ENCODE measurements at places on chromosomes 6 and 20.

- DNase-seq, result no peak
Observed at GRCh38 chr6:145860562-145860961, 46.0 kb upstream of the FBXO30 start.

DNA sequence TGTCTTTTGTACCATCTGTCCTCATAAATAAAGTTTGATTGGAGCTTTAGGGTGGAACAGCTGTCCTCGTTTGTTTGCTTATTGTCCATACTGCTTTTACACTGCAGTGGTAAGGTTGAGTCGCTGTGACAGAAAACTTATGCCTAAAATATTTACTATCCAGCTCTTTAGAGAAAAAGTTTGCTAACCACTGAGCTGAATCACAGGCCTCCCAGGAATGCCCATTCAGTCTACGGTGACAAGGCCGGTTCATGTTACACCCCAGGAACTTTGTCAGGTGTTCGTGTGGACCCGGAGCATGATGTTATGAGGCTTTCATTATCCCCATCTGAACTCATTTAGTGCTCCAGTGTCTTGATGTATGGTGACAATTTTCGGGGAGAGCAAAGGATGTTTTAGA is 401.1 kb downstream of the SAMD5 start:
- no peak for DNase-seq

DNA sequence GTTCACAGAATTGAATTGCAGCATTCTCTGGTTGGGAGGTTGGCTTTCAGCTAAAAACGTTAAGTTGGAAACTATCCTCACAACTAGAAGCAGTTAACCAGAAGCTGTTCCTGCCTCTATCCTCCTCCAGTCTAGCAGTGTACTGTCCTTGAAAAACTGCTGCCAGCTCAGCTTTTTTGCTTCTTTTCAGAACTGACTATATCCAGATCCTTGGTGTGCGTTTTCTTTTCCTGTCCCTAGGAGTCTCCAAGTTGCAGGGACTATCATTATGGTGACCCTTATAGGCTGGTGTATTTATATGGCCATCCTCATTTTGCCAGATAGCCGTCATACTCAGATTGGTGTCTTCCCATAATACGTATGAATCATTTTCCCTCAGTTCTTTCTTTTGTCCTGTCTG is 5.5 kb downstream of the ITCH start:
- no peak for DNase-seq

GRCh38 chr20:38023181-38024001 is 9.9 kb downstream of the TTI1 start:
- no peak for DNase-seq

DNA sequence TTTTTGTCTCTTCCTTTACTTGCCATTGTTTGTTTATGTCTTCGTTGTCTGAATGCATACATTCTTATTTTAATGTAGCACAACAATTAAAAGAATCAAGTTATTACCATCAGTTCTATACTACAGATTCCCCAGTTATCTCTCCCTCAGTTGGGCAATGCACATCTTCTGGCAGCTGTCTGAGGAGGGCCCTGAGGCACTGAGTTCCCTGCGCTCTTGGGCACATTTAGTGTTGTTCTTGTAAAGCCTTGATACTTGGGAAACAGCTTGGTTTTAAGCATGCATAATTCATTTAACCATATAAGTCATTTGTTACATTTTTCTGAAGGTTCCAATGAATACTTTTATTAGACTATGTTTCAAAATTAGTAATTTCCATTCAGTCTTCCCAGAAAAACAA is 117.9 kb downstream of the C6orf118 start:
- DNase-seq, result no peak

DNA sequence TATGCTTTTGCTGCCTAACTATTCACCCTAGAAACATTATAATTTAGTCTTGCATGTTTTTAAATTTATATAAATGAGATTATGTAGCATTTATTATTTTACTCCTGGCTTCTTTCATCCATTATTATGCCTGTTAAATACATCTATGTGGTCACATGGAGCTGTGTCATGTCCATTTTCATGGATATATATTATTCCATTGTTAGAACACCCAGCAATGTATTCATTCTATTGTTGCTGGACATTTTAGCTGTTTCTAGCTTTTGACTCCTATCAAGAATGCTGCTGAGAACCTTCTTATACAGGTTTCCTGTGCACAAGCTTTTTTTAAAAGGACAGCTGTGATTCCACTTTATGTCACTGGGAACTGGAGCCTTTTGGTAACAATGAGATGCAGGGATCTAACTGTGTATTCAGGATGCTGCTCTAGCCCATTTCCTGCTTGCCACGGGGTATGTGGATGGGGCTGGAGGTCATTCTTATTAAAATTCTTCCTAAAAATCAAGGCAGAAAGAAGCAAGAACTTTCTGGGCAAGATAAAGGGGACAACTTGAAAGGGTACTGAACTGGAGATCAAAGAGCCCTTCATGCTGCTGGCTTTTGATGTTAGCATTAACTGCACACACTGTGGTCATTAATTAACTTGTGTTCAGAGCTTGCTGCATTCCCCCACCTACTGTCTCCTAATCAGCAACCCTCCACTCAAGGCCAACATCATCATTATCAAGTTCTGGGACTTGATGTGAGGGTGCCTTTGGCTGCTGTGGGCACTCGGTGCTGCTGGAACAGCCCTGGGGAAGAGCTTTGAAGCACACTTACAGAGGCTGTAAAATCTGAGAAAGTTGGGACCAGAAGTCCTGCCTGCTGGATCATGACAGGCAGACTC is 96.6 kb upstream of the AKIRIN2 start:
- no peak for DNase-seq

All from WERI-Rb-1 (cell line).